ENCODE measurements at places on chromosomes 12 and 14.
A peak's percentile ranks its signal among the peaks of the same experiment; 100 is the strongest.

DNA sequence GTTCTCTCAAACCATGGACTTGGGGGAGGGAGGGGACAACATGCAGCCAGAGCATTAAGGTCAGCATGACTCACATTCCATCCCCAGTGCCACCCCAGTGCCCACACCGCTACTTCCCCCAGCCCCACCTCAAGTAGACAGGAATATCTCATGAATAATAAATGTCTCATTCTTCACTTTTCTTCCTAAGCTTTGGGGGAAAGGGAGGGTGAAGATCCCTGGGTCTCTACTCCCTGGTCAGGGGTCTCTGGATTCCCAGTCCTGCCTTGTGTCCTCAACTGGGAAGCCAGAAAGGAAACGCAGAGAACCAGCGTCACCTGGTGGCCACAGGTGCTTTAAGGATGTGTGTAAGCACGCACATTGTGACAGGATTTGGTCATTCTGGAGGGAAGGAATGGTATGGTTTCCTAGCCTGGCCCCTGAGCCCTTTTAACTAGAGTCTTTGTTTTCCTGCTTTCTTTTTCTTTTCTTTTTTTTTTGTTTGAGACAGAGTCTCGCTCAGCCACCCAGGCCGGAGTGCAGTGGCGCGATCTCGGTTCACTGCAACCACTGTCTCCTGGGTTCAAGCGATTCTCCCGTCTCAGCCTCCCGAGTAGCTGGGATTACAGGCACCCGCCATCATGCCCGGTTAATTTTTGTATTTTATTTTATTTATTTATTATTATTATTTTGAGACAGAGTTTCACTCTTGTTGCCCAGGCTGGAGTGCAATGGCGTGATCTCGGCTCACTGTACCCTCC is 3.4 kb downstream of the GPR84 start:
- DNase-seq, result peak; percentile 87

DNA sequence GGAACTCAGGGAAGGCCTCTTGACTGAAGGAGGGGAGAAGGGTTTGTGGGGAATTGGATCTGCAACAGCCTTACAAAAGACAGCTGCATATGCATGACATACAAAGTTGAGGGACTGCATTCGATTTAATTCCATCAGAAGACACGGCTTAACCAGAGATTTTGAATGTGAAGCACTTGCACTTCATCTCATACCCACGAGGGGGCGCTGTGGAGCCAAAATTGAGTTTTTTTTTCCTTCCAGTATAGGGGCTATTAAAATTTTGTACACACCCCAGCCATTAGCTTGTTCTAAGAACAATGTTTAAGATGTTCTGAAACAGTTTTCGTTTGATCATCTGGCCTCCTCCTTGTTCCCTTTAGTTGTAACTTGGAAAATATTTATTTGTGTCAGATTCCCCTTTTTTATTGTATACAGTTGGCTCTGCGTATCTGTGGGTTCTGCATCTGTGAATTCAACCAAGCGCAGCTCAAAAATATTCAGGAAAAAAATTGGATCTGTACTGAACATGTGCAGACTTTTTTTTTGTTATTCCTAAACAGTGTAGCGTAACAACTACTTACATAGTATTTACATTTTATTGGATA is 1.6 kb downstream of the SUDS3 start:
- DNase-seq, result peak; percentile 83

DNA sequence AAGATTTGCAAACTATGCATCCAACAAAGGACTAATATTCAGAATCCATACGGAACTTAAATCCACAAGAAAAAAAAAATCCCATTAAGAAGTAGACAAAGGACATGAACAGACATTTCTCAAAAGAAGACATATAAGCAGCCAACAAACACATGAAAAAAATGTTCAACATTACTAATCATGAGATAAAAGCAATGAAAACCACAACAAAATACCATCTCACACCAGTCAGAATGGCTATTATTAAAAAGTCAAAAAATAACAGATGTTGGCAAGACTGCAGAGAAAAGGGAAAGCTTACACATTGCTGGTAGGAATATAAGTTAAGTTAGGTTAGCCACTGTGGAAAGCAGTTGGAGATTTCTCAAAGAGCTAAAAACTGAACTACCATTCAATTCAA is 16.2 kb downstream of the CDK17 start:
- DNase-seq, result no peak

- peak; percentile 81 for DNase-seq
These were observed 90.0 kb downstream of the RIN3 start for GRCh38 chr14:92603309-92604242.

DNA sequence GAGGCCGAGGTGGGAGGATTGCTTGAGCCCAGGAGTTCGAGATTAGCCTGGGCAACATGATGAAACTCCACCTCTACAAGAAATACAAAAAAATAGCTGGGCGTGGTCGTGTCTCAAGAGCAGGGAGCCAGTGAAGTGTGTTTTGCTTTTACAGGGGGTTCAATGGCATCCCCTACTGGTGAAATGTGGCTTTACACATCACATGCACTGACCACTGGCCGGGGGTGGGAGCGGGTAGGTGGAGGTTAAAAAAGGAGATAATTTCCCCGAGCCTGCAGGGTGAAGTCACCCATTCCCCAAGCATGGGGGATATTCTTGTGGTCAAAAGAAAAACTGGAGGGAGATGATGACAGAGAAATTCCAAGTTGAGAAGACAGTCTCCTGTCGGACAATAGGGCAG is 63.6 kb upstream of the PWP1 start:
- no peak for DNase-seq

GRCh38 chr12:131390412-131391334 is 320.2 kb upstream of the SFSWAP start:
- peak; percentile 33 for DNase-seq

- no peak for DNase-seq
These were observed 141.0 kb downstream of the GRIP1 start for GRCh38 chr12:66537876-66538275.

- peak; percentile 77 for DNase-seq
These were observed 35.2 kb downstream of the ZFP36L1 start for GRCh38 chr14:68757618-68758081.

GRCh38 chr12:76871742-76872141 is 7.1 kb downstream of the CSRP2 start:
- peak; percentile 69 for DNase-seq
